ENCODE measurements at places on chromosomes 6 and 20.

DNA sequence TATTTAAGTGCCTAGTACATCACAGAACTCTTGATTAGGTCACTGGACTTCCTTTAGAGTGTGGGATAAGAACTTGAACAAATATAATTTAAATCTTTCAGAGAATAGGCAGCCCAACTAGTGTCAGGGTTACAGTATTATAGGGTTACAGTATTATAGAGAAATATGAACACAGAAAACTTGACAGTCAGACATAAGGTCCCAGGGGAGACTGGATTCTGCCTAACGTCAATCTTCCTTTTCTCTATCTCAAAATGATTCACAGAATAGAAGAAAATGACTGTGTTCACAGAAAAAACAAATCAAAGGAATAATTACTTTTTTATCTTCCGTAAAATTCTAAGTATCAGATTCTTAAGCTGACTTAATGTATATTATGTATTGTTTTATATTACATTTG lies 623.8 kb downstream of the HTR1B start:
- no peak for DNase-seq

DNA sequence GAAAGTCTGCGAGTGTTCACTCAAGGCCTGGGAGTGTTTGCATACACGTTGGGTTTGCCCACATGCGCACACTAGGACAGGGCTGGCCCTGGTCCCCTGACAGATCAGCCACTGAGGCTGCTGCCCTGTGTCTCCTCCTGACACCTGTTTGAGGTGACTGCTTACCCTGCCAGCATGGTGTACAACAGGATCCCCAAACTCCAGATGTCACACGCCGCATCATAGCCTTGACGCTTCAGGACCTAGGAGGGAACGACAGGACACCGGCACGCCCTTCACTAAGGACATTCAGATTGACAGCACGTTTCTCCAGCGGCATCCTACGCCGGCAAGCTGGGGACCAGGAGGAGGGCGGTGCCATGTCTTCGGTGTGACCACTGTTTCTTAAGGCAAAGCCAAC lies 37.0 kb upstream of the MPC1 start:
- no peak for DNase-seq

DNA sequence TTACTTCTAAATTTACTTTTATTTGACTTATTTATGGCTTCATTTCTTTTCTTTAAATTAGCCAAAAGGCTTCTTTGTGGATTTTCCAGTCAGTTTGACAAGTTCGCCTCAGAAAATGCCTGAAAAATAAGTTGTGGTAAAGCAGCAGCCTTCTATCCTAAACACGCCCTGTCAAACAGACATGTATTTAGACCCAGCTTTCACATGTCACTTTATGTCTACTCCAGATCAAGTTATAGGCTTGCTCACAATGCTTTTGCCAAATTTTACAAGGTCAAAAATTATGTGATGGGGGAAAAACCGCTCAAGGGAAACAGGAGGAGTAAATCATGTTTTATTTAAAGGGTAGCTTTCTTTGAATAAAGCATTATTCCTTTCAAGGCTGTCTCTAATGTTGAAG lies 615.0 kb downstream of the HDGFL1 start:
- DNase-seq: no peak

- peak; percentile 74 for DNase-seq
Observed at GRCh38 chr6:70369332-70369950, 43.9 kb upstream of the FAM135A start.

GRCh38 chr20:57990396-57990987 lies 238.0 kb downstream of the ANKRD60 start:
- DNase-seq: no peak

GRCh38 chr6:118350881-118351430 lies 197.1 kb upstream of the PLN start:
- no peak for DNase-seq

- no peak for DNase-seq
Observed at GRCh38 chr6:11188161-11188915, 44.1 kb downstream of the NEDD9 start.

DNA sequence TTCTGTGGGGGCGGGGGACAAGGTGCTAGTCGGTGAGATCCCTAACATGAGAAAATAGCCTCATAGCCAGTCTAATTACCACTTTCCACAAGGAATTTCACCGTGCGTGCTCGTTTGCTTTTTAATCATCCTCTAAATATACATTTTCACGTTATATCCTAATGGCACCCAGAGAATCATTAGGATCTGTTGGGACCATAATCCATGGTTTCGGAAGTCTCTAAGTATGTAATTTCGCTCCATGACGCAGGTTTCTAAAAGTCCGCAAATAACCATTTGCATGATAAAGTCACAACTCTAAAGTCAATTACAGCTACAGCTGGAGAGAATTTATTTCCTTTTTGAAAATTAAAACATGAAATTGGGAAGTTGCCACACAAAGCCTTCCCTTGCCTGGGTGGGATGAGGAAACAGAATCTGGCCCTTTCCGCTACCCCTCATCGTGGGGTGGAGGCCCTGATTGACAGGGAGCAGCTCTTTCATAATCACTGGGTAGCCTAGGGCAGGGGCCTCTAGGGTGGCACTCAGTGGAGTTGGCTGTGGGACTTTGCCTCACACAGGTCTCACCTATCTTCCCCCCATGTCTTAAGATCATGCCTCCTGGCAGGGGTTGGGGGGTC lies 81.9 kb downstream of the LRFN2 start:
- DNase-seq: no peak

DNA sequence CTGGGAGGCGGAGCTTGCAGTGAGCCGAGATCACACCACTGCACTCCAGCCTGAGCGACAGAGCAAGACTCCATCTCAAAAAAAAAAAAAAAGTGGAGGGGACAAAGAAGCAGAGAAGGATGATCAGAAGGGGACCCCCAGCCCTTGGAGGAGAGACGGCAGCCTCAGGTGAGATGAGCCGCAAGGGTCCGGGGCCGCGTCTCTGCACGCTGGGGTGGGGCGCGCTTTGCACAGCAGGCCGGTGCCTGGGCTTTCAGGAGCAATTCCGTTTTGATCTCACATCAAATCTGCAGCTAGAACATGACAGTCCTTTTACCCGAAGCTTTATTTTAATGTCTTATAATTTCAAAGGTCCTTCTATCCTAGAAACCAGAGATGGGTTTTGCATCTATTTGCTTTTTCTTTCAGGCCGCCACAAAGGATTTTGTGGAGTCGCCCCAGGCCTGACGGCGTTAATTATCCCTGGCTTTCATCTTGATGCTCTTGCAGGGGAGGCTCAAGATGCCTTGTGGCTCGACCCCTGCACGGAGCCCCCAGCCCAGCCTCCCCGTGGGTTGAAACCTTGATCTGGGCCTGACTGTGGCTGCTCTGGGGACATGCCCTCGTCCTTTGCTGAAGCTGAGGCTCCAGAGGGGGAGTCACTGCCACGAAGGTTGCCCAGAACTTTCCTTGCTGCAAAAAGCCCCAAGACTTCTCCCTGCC lies 17.3 kb downstream of the HRH3 start:
- no peak for DNase-seq

- no peak for DNase-seq
Observed at GRCh38 chr6:35282472-35282871, 15.1 kb upstream of the DEF6 start.

- DNase-seq: no peak
Observed at GRCh38 chr6:30463651-30464618, 25.4 kb upstream of the HLA-E start.

DNA sequence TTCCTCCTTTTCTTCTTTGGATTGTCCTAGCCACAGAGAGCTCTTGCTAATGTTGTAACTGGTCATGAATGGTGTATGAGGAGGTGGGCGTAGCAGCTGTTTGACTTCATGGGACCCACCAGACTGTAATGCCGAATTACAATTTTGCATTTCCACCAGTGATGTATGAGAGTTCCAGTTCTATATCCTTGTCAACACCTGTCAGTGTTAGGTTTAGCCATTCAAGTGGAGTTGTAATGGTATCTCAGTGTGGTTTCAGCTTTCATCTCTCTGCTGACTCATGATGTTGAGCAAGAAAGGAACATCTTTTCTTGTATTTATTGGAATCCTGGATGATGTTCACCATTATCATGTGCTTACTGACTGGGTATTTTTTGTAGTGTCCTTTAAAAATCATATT lies 5.1 kb downstream of the IGF2R start:
- DNase-seq: no peak

DNA sequence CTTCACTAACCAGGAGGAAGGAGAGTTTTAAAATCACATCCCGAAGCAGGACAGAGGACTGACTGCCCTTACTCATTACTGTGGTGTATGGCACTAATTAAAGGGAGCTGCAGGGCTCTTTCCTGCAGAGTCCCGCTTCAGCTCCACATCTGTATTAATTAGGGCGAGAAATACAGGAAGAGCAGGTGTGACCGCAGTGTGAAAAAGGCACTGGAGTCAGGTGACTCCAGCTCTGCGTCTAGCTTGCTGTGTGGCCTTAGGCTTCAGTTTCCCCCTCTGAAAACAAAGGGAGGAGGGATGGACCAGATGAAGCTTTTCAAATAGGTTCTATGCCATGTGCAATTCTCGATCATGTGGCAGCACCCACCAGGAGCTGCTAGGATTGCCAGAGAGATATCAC lies 34.0 kb downstream of the KIAA1755 start:
- no peak for DNase-seq

- DNase-seq: no peak
Observed at GRCh38 chr6:134299236-134299635, 18.7 kb downstream of the SGK1 start.

DNA sequence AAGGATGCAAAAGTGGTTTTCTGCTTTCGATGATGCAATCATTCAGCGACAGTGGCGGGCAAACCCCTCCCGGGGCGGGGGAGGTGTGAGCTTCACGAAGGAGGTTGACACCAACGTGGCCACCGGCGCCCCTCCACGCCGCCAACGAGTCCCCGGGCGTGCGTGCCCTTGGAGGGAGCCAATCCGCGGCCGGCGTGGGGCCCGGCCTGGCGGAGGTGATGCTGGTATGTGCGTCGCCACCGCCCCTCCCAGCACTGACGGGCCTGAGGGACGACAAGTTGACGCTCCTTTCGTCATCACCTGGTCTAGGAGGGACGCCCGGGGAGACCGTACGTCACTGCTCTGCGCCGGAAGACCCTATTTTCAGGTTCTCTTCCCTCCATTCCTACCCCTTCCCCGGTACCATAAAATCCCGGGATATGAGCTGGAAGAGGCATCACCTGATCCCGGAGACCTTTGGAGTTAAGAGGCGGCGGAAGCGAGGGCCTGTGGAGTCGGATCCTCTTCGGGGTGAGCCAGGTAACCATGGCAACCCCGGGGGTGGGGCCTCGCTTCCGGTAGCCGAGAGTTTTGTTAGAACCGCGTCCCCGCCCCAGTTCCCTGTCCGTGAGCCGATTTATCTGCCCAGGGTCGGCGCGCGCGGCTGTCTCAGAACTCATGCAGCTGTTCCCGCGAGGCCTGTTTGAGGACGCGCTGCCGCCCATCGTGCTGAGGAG lies at the start of gene DXO:
DXO (minus strand) TSS at position 146 of the 716 bp plus-strand sequence. CDS start 463 bp downstream, outside the sequence.
- DNase-seq: peak; percentile 95

- DNase-seq: no peak
Observed at GRCh38 chr6:151181706-151182363, 57.9 kb upstream of the AKAP12 start.

DNA sequence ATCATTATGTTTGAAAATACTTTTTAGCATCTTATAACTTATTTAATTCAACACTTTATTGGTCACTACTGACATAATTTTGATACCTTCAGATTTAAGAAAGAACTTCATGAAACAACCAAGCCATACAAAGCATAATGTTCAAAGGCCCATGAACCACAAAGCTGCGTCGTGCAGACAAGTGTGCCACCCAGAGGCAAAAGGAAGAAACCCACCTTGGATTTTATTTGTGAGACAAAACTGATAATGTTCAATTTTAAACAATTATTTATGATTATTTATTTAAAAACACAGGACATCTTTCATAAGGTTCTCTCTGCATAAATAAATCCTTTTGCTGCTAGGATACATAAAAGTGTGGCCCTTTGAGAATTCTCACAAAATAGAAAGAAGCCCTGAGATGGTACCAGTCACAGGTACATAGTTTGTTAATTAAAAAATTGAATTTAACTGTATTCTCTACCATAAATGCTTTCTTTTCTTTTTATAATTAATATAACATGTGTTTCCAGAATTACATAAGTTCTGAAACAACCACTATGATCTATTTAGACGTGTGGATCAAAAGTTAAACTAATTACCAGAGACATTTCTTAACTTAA lies 143.7 kb downstream of the RALGAPA2 start:
- DNase-seq: peak; percentile 42

GRCh38 chr20:22568872-22569344 lies 15.5 kb downstream of the FOXA2 start:
- no peak for DNase-seq

DNA sequence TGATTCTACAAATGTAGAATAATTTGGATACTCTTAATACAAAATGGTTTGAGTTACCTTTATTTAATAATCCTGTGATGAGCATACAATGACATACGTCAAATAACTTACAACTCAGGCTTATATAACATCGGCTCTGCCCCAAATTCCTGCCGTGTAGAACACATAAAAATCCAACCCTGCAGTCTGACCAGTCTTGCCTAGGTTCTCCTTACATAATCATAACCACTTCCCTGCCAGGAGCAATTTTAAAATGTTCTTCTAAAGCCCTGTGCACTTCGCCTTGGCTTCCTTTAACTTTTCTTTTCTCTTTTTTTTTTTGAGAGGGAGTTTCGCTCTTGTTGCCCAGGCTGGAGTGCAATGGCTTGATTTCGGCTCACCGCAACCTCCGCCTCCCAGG lies 16.2 kb upstream of the IER3 start:
- DNase-seq: no peak

DNA sequence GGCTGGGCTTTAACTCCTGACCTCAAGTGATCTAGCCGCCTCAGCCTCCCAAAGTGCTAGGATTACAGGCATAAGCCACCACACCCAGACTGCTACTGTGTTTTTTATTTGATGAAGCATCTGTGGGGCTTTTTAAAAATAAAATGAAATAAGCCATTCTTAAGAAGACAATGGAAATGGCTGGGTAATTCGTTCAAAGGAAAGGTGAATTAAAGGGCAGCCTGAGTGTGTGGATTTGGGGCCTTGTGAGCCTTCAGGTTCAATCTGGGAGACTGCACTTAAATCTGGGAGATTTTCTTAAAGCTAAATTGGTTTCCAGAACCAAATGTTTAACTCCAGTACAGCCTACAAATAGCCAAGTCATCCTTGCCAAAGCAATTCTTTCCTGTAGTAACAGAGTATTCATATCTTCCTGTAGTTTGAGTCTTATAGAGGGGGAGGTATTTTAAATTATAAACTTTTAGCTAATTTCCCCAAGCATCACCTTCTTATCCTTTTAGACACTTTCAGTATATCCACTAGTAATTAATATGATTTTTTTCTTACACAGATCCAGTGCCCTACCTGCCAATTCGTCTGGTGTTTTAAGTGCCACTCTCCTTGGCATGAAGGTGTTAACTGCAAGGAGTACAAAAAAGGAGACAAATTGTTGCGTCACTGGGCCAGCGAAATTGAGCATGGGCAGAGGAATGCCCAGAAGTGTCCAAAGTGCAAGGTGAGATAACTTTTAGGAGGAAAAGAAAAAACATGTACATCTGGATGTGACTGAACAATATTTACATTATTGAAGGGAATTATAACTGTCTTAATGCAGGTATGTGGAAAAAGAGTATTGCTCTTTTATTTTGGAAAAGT lies 95.4 kb downstream of the RNF217 start:
- no peak for DNase-seq

DNA sequence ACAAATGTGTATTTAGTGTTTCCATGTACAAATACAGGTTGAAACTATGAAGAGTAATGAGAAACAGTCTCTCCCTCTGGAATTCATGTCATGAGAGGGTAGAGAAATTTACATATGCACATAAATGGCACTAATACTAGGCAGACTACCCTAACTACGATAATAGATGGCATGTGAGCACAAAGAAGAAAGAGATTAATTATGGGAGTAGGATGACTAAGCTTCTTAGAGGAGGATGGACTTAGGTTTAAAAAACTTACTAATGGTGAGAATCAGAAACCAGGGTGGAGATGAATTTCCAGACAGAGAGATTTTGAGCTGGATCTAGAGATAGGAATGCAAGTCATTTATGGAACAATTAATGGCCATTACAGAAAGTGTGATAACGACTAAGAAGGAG lies 225.3 kb upstream of the HTR1E start:
- DNase-seq: no peak
